GM03348 (cell line): ENCODE measurements at places on chromosomes 11 and 22.
A peak's percentile ranks its signal among the peaks of the same experiment; 100 is the strongest.

- peak; percentile 78 for DNase-seq
These were observed 26.4 kb downstream of the AMOTL1 start for GRCh38 chr11:94794287-94795168.

- DNase-seq, result no peak
These were observed 35.3 kb upstream of the TTLL12 start for GRCh38 chr22:43222262-43222661.

- no peak for DNase-seq
These were observed 9.6 kb downstream of the ANKK1 start for GRCh38 chr11:113397212-113397611.

GRCh38 chr11:63910675-63911074 is 6.3 kb downstream of the RCOR2 start:
- no peak for DNase-seq

- DNase-seq, result peak; percentile 52
These were observed 1383.2 kb downstream of the BRD1 start for GRCh38 chr22:48444320-48445112.

GRCh38 chr11:16012125-16012751 is 344.1 kb downstream of the SOX6 start:
- DNase-seq, result no peak

GRCh38 chr11:122287401-122287800 is 171.4 kb upstream of the BLID start:
- no peak for DNase-seq

GRCh38 chr11:93796441-93797231 is 12.6 kb downstream of the MED17 start:
- DNase-seq, result no peak

DNA sequence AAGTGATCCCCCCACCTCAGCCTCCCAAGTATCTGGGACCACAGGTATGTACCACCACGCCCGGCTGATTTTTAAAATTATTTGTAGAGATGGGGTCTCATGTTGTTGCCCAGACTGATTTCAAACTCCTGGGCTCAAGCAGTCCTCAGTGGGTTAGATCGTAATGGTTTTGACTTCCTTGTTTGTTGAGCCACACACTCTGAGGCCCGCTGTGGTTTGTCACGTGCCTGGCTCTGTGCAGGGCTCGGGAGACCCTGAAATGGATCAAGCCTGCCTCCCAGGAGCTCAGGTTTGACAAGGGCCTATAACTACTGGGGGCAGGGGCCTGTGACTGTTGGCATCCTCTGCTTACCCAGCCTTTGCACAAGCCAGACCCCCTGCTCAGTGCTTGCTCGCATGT is 68.1 kb downstream of the MPPED1 start:
- DNase-seq, result no peak

DNA sequence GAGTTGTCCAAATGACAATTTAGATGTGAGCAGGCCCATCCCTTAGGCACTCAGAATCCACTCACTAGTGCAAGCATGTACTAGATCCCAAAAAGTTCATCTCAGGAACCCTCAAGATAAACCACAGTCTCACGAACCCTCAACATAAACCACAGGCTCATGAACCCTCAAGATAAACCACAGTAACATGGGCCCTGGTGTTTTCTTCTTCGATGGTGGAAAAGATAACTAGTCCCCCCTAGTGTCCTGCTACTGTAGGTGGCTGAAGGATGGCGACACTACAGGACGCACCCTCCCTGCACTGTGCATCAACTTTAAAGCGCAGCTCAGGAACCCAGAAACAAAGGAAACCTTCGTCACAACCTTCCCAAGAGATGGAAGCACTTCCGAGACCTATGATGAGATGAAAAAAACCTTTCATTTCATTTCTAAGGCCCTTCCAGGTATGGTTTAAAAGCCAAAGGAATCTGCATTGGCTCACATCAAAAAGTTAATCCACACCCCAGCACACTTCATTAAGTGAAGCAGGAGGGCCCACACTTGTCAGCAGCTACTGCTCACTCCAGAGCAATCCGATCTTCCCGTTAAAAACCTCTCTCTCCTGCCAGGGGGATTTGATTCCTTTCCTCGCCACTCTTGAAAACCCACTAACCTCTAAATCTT is 2.4 kb downstream of the LARGE1 start:
- DNase-seq, result peak; percentile 29

GRCh38 chr11:114977651-114978050 is 299.3 kb downstream of the NXPE2 start:
- no peak for DNase-seq

DNA sequence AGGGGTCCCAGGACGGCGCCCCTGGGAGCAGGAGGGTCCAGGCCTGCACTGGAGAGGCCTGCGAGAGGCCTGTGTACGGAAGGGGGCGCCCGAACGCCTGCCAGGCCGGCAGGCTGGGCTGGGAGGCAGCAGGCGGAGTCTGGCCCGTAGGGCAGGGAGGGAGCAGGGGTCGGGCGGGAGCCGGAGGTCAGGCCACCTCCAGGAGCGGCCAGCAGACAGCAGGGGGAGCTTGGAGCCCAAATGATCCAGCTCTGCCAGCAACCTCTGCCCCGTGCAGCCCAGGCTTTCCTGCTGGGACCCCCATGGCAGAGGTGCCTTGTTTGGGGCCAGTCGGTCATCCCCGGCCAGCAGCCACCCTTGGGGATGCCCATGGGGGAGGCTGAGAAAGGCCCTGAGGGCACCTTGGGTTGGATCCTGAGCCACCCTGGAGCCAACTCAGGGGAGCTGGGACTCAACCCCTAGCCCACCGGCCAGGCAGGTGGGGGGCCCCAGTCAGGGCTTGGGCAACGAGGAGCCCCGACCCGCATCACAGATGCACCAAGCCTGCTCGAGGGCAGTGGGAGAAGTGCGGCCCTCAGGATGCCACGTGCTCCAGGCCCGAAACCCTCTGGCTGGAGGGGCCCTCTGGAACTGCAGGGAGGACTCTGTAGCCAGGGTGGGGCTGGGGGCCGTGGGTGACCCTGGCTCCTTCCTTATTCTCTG is 9.6 kb upstream of the SYT8 start:
- no peak for DNase-seq

- DNase-seq, result no peak
These were observed 7.6 kb upstream of the RBFOX2 start for GRCh38 chr22:36036167-36036624.

DNA sequence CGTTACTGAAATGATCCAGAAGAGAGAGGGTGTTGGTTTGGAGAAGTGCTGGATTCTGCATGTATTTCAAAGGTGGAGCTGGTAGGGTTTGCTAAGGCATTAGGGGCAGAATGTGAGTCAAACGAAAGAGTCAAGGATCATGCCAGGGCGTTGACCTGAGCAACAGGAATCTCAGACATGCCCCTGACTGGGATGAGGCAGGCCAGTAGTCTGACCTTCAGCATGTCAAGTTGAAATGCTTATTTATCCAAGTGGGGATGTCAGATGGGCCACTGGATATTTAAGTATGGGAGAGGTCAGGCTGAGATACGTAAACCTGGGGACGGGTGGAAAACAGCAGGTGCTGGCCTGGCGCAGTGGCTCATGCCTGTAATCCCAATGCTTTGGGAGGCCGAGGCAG is 2.7 kb upstream of the TSGA10IP start:
- no peak for DNase-seq

- no peak for DNase-seq
These were observed 57.4 kb downstream of the CHST1 start for GRCh38 chr11:45607995-45608394.

GRCh38 chr11:8127447-8127846 is 41.4 kb downstream of the RIC3 start:
- DNase-seq, result no peak

- no peak for DNase-seq
These were observed 199.2 kb upstream of the CTSC start for GRCh38 chr11:88536616-88537265.
